Left ventricle myocardium superior (tissue), 1 donor: ENCODE measurements at places on chromosomes 16 and 17. TPM values are rescaled to one million over a fixed set of nuclear protein-coding genes. Genes with fewer than 3 reads are reported as not detected.

KRTAP4-7 gene
- total RNA-seq: not detected

ARHGDIG gene
- total RNA-seq: 14.9 TPM

SLC38A8 gene
- 2.0 TPM for total RNA-seq

DCXR gene
- 177 TPM for total RNA-seq

UBALD2 gene
- total RNA-seq: 35.4 TPM

ODAD4 gene
- 0.52 TPM for total RNA-seq

KCTD19 gene
- not detected for total RNA-seq

NPW gene
- total RNA-seq: not detected

UMOD gene
- not detected for total RNA-seq

AATK gene
- total RNA-seq: 14.5 TPM

ABCA9 gene
- 21.5 TPM for total RNA-seq

CA4 gene
- total RNA-seq: 17.0 TPM

ADAM11 gene
- total RNA-seq: 27.2 TPM

RNF43 gene
- total RNA-seq: 6.6 TPM

TBC1D3 gene
- total RNA-seq: not detected

TBC1D26 gene
- not detected for total RNA-seq

ARL5C gene
- total RNA-seq: not detected

FBXO39 gene
- not detected for total RNA-seq

NOG gene
- total RNA-seq: 0.22 TPM

CCL14 gene
- 8.1 TPM for total RNA-seq

GLP2R gene
- 0.35 TPM for total RNA-seq

QRICH2 gene
- total RNA-seq: 2.7 TPM

CSNK1D gene
- 64.4 TPM for total RNA-seq

C1QTNF8 gene
- total RNA-seq: not detected

CDH16 gene
- total RNA-seq: not detected

RAB11FIP4 gene
- total RNA-seq: 15.8 TPM

HOXB6 gene
- 0.20 TPM for total RNA-seq

CMTM2 gene
- total RNA-seq: not detected

SCRN2 gene
- 33.8 TPM for total RNA-seq

HCRT gene
- total RNA-seq: not detected

HSF5 gene
- total RNA-seq: not detected

ADORA2B gene
- 0.57 TPM for total RNA-seq

SCARF1 gene
- 13.1 TPM for total RNA-seq

ZNF500 gene
- total RNA-seq: 8.4 TPM
